Stimulated activated naive CD8-positive, alpha-beta T cell treated with anti-CD3 and anti-CD28 coated beads, Interleukin-15, Interleukin-2, amounts not matched to agents 100 U/mL and 50 U/mL, for 24 hours (primary cell): ENCODE measurements at places on chromosomes 11 and 22.

- DNase-seq: peak; percentile 16
Measured at GRCh38 chr11:64996710-64997380, at the start of gene BATF2. TSS of gene BATF2 (minus strand) at chr11:64996971. CDS start at chr11:64996914, 57 bp downstream.

DNA sequence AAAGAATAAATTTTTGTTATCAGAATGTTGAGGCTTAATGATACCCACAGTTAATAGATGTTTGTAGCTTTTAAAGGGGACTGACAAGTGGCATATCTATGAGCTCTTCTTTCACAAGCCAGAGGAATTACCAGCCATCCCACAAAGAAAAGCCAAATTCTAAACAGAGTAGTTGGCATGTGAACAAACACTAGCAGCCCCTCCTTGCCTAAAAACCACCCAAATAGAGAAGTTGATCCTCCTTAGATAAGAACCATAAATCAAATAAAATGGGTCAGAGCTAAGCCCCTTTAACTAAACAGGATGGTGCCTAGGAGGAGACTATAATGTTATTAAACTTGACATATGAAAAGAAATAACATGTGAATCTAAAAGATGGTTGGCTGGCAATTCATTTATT lies 11.4 kb downstream of the LPXN start:
- DNase-seq: no peak

DNA sequence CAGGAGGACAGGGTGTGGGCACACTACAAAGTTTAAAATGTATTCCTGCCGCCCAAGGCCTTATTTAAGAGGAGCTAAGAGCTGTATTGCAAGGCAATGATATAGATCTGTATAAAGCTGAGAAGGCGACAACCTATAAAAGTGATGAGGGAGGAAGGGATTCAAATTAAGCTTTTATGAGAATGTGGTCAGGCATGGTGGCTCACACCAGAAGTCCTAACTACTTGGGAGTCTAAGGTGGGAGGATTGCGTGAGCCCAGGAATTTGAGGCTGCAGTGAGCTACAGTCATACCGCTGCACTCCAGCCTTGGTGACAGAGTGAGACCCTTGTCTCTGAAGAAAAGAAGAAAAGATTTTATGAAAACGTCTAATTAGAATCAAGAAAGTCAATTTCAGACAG lies 9.7 kb upstream of the GLB1L3 start:
- DNase-seq: no peak

DNA sequence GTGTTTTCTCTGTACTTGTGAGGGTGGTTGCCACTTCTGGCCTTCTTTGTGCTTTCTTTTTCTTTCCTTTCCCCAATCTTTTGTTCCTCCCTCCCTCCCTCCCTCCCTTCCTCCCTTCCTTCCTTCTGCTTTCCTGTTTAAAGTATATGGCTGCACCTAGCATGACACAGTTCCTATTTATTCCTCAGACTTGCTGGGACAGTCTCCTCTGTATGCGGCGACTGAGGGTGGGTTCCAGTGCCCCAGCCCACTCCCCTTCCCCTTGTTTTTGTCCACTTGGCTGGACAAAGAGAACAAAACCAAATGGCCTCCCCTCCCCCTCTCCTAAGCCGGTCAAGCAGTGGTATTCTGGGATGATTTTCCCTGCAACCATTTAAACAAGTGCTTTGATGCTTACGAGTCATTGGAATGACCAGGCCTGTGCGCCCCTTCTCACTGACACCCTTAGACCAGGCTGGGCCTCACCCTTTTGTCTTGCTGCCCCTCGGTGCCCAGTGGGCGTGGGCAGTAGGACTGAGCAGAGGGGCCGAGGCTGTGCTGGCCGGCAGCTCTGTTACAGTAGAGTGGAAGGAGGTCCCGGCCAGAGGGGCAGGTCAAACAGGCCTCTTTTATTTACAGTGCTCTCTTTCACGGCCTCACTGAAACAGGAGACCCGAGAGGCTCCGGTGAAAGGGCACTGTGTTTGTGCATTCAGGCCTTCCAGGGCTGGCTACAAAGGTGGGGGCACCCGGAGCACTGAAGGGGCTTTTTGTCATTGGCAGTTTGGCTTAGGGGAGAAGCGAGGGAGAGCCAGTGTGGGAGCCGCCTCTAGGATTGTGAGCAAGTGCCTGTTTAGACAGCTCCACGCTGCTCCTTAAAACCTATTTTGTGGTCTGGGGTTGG lies 32.2 kb downstream of the ZBTB16 start:
- DNase-seq: no peak

- no peak for DNase-seq
Measured at GRCh38 chr11:125517116-125517770, 21.2 kb upstream of the FEZ1 start.

- no peak for DNase-seq
Measured at GRCh38 chr11:96141626-96142025, 201.4 kb downstream of the MAML2 start.

- peak; percentile 32 for DNase-seq
Measured at GRCh38 chr11:67572747-67573419, 10.7 kb upstream of the GSTP1 start.

GRCh38 chr11:62512961-62513360 lies 33.6 kb downstream of the AHNAK start:
- no peak for DNase-seq
